Stimulated activated CD4-positive, alpha-beta T cell treated with anti-CD3 and anti-CD28 coated beads, Interleukin-15, amount 100 ng/mL, for 1 hour (primary cell): ENCODE measurements at places on chromosomes 5 and 9.

DNA sequence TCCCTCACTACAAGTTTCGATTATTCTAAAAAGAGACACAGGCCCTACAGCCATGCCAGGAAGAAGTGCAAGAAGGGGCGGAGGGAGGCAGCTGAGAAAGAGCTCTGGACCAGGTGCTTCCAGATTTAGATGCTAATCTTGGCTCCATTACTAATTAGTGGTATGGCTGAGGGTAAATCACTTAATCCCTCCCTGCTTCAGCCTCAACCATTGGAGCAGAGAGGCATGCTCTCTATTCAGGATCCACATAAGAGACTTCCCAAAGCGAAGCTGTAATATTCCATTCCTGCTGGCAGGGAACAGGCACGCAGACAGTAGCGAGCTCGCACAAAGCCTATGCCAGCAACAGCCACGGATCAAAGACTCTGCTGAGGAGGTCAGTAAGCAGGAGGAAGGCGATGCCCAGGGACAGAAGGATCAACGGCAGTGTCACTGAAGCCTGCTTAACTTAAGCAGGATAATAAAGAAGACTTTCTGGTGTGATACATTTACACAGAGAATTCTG lies 24.2 kb downstream of the LIFR start:
- DNase-seq: no peak

DNA sequence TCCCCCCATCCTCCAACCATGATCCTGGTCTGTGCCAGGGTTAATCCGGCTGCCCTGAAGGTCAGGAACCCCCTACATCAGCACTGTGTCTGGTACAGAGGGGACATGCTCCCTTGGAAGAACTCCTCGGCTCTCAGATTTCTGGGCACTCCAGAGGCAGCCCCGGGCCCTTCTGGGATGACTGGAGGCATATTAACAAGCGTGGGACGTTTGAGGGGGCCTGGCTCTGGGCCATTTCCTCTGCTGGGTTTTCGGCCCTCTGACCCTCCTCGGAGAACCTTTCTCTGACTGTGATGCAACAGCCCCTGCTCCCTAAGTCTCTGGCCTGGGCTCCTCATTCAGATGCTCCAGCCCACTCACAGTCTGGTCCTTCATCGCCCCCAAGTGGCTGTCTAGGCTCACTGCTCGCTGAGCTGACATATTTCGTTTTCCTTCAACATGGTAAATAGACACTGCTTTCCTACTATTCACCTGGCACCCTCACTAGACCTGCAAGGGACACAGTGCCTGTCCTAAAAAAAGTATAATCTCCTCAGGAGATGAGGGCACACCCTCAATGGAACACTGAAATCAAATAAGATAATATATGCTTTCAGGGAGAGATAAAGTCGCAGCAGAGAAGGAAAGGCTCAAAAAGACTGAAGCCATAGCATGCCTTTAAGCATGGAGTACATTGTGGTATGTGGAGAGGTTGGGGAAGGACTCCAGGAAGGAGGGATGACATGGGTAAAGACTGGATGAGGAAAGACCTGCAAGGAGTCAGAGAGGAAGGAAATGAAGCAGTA lies 404.7 kb upstream of the TRPC7 start:
- no peak for DNase-seq

GRCh38 chr5:177130211-177131018 lies 3.2 kb upstream of the NSD1 start:
- DNase-seq: no peak

DNA sequence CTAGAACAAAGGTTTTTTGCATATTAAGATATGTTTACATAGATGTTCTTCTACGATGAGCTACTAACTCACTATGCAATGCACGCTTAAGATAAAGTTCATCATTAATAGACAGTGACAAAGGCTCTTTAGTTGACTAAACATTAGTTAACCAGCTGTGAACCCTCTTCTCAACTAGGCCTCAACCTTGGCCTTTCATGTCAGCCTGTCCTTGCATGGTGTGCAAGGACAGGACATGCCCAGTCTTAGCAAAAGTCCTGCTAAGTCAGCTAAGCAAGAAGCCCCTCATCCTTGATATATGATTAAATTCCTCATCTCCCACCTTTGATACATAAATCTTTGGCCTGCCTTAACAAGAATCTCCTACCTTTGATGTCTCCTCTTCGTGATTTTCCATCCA lies 50.9 kb downstream of the PLPP1 start:
- DNase-seq: no peak

DNA sequence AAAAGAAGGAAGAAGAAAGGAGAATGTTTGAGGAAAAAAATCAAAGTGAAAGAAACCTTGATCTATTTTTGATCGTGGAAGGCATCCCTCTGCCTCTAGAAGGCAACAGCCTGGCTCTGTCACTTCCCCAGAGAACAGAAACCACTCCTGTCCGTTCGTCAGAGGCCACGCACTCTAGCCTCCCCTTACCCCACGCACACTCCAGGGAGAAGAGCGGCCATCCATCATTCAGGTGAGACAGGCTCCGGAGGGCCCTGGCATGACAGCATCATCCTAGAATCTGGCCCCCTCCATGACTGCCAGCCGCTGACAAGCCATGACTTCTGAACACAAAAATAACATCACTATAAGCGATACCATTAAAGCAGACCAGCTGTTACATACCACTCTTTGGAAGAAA lies 135.8 kb downstream of the ROR2 start:
- no peak for DNase-seq

DNA sequence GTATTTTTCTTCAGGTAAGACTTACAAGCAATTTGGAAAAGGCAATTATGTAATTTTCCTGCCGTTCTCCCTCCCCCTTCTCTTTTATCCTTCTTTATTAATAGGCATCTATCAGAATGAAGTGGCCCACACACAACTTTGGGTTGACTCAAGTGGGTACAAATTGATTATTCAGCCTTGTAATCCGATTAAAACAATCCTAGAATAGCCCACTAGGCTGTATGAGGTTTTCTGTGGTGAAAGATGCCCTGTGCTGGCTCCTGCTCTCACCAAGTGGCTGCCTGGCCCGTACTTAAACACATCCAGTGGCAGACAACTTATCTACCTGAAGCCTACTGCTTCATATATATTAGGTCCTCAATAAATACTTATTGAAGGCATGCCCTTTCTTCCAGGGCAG lies 177.3 kb upstream of the C9orf72 start:
- no peak for DNase-seq

- DNase-seq: no peak
Observed at GRCh38 chr5:21219251-21219650, 1231.3 kb upstream of the CDH18 start.

DNA sequence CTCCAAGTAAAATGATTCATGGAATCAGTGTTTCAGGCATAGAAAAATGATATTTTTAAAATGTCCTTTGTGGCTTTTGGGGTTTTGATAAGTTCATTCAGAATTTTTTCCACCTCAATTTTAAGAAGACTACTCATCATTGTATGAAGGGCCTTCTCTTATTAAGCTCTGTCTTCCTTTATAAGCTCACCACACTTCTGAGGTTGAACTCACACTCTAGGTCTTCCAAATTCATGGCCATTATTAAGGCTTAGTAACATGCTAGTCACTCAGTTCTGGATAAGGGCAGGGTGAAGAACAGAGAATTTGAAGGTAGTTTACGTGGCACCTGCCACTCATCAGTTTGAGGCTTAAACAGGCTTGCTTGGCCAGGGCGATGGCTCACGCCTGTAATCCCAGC lies 4.2 kb downstream of the MELK start:
- no peak for DNase-seq

DNA sequence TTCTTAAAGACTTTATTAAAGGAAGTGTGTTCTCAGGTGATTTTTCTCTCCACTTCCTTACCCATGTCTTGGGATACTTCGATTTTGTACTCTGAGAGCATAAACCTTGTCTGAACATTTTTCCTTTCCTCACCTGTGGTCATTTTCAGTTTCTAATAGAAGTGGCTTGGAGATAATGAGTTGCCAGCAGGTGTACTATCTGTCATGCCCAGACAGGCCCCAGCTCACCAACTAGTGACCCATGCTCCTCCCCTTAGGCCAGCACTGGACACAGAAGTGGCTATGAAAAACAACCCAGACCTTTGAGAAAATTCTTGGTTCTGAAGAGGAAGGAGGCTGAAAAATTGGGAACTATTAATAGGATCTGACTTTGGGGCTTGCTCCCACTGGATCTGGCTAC lies 49.2 kb upstream of the SMIM32 start:
- no peak for DNase-seq

- DNase-seq: no peak
Observed at GRCh38 chr9:76697081-76697480, 67.2 kb upstream of the PCA3 start.

- DNase-seq: no peak
Observed at GRCh38 chr5:135980620-135981019, 25.8 kb upstream of the LECT2 start.

- no peak for DNase-seq
Observed at GRCh38 chr5:53429706-53430105, 50.7 kb upstream of the FST start.

DNA sequence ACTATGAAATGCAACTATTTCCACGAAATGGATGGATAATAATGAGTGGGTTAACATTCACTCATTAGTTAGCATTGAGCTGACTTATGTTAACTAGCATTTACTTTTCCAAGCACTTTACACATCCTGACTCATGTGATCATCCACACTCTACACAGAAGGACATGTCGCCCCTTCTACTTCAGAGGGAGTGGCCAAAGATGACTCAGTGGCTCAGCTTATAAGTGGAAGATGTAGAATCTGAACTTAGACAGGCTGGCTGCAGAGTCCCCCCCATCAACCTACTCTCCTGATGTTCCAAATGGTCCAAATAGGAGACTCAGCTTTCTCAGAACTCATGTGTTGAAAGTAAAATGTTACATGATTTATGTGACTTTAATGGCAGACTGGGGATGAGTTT lies 146.0 kb downstream of the ADCY2 start:
- no peak for DNase-seq

GRCh38 chr5:523441-524222 lies 617 bp downstream of the SLC9A3 start:
- DNase-seq: no peak

DNA sequence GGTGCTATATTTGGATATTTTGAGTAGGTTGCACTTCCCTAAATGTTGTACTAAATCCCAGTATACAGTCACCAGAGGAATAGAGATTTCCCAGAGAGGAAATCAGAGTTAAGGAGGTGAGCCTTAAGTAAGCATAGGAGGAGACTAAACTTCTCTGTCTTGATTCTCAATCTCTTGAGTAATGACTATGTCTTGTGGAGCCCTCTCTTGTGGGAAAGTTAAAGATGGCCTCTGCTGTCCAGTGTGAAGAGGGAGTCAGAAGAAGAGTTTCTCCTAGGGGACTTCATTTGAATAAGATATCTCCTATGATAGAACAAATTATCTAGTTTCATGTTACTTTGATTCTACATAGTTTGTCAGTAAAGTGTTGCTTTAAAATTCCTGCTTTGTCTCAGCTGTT lies 502.5 kb downstream of the PDE4D start:
- no peak for DNase-seq

- no peak for DNase-seq
Observed at GRCh38 chr9:35628389-35628991, 10.3 kb upstream of the CD72 start.

DNA sequence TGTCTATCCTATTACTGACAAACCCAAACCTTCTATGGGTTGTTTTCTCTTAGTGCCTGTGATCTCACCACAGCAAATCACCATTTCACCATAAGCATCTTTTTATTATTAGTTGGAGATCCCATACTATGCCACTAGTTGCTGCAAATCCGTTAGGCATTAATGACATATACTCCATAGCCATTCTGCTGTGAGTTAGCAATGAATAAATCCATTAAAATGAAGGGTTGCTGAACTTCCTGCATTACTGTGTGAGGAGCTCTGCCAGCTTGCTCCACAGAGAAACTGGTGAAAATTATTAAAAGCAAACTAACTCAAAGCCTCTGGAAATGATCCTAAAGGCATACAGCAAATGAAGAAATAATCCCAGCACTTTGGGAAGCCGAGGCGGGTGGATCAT lies 102.0 kb downstream of the CFAP95 start:
- no peak for DNase-seq

DNA sequence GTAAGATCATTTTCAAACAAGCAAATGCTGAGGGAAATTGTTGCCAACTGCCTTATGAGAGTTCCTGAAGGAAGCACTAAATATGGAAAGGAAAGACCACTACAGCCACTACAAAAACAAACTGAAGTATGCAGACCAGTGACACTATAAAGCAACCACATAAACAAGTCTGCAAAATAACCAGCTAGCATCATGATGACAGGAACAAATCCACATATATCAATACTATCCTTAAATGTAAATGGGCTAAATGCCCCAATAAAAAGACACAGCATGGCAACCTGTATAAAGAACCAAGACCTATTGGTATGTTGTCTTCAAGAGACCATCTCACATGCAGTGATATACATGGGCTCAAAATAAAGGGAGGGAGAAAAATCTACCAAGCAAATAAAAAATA lies 113.2 kb downstream of the DTWD2 start:
- DNase-seq: no peak

- no peak for DNase-seq
Observed at GRCh38 chr5:116135344-116135743, 50.5 kb downstream of the COMMD10 start.

GRCh38 chr5:163453705-163454104 lies 6.2 kb downstream of the NUDCD2 start:
- DNase-seq: no peak

DNA sequence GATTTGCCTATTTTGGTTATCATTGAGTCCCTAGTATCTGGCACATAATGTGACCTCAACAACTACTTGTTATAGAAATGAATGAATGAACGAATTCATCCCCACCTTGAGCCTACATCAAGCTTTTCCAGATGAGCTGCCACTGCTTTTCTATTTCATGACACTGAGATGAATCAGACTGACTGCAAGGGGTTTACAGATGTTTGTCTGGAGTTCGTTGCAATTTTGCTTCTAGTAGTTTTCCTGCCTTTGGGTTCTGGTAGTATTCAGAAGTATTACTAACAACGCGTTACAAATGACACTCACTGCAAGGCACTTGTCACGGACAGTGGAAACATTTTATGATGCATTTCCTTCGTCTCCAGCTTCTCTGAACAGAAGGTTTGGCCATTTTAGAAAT lies 222.3 kb downstream of the CD180 start:
- DNase-seq: no peak

GRCh38 chr5:71894091-71894490 lies 175.0 kb downstream of the CARTPT start:
- DNase-seq: no peak

DNA sequence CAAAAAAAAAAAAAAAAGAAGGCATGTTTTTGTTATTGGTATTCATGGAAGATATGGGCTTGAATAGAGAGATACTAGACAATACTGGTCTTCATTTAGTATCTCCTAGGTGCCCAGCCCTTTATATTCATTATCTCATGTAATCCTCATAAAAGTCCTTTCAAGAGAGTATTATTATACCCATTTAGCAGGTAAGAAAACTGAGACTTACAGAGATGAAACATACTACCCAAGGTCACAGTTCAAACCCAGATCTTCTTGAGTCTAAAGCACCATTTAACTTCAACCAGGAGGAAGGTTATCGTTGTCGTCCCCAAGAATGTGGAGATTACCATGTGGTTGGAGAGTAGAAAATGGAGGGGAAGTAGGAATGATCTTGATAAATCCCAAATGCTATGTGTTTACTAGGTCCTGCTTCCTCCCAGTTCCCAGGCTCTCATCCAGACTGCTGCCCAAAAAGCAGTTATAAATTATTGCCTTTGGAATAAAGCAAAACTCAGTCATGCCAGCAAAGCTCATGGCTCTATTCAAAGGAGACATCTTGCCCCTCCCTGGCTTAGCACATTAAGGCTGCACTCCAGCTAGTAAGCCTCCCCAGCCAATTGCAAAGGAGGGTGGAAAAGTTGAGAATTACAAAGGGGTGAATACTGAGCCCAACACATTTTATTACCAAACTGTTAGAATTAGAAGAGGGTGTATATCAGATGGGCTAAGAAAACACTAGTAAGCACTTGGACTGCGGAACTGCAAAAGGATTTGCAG lies 163.9 kb downstream of the PIK3R1 start:
- DNase-seq: no peak
